ENCODE measurements at places on chromosomes 12 and 14. TPM values are rescaled to one million over a fixed set of nuclear protein-coding genes. Genes with fewer than 3 reads are reported as not detected.

- H3K36me3 ChIP-seq: no peaks in the 10 kb centered on the region
- no peak overlapping the region for H3K27ac ChIP-seq
- H3K4me1 ChIP-seq: no peaks in the 10 kb centered on the region
- no peak for DNase-seq
- no peak overlapping the region for H3K4me3 ChIP-seq
These were observed 259.9 kb upstream of the DDHD1 start for GRCh38 chr14:53412819-53413675.

DNA sequence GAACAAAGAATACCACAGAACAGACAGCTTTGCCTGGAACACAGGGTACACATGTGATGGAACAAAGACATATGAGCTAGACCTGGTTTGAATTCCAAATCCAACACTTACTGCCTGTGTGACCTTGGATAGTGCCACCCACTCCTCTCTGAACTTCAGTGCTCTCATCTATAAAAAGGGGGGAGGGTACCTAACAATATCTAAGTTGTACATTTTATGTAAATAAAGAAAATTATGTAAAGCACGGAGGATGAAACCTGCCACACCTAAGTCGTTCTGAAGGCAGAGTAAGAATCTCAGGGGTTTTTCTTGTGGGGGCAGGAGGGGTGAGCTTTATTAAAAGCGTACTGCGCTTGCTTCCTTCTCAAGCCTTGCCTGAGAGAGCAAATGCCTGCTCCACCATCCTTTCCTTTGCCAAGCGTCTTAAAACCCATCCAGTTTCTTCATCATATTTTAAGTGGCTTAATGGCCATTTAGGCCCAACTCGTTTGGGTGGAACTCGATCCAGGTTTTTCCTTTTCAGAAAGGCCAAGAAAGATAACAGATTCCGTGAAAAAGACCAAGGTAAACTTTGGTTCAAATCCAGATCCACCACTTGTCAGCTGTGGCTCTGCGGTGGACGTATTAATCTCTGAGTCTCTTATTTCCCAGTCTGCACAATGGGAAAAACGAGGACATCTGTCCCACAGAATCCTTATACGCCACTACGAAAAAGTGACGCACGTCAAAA, 946 bp downstream of the DDX24 start:
- DNase-seq: no peak
- peaks cover 33% of the 10 kb centered on the region for H3K4me1 ChIP-seq
- no peaks in the 10 kb centered on the region for H3K36me3 ChIP-seq
- H3K27ac ChIP-seq: peak overlapping the region; percentile 96

The TMEM30B gene
- total RNA-seq: 15.8 TPM

The CD69 gene
- 0.07 TPM for total RNA-seq

The GUCY2C gene
- total RNA-seq: 47.6 TPM

DNA sequence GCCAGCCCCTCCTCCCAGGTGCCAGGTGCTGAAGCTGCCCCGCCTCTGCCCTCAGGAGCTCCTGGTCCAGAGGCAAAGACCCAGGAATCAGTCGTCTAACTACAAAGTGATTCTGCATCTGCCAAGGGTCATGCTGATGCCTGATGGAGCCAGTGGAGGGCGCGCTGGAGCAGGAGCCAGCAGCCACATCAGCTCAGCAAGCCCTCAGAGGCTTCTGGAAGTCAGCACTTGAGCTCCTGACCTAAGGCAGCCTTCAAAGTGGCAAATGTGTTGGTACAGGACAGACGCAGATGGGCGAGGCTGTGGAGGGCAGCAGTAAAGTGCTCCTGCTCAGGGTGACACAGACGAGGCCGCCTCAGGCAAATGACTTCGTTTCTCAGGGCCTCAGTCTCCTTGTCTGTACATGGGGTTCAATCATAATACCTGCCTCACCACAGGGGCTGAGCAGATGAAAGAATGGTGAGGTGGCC, 10.9 kb downstream of the C12orf43 start:
- no peak overlapping the region for H3K27ac ChIP-seq
- H3K36me3 ChIP-seq: no peaks in the 10 kb centered on the region
- DNase-seq: peak; percentile 65

The ASCL1 gene
- total RNA-seq: 1.7 TPM

The FAM186B gene
- total RNA-seq: 0.17 TPM

GRCh38 chr14:85867450-85867849, 337.5 kb downstream of the FLRT2 start:
- H3K36me3 ChIP-seq: no peaks in the 10 kb centered on the region
- no peak overlapping the region for H3K4me3 ChIP-seq
- H3K27me3 ChIP-seq: no peaks in the 10 kb centered on the region
- no peak for DNase-seq
- H3K4me1 ChIP-seq: no peaks in the 10 kb centered on the region
- no peak overlapping the region for H3K27ac ChIP-seq

DNA sequence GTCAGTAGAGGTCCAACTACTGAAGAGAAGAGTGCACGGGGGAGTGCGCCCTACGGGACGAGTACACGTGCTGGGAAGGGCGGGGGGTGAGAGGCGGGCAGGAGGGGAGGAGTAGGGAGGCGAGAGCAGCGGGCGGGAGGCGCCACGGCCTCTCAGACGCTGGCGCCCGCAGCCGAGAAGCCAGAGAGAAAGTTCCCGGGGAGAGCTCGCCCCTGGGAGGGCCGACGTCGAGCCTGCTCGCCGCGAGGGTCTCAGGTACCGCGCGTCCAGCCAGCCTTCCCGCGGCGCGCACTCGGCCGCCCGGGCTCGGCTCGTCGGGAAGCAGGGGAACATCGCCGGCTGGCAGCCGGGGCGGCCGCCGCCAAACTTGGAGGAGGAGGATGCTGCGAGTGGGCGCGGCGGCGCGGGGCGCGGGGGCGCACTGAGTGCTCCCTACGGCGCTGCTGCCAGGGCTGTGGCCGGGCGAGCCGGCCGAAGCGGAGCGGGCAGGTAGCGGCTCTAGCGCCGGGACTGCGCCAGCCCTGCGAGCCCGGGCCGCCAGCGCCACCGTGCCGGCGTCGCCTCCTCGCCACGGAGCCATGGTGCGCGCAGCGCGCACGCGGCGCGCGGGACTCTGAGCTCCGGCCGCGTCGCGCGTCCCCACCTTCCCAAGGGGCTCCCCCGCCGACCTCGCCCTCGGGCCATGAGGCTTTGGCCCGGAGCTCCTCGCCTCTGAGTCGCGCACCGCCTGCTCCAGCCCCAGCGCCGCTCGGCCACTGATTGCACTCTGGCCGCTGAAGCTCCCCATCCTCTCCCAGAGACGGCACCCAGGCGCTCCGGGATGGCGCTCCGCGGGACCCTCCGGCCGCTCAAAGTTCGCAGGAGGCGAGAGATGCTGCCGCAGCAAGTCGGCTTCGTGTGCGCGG, at the start of gene SLC24A4:
SLC24A4 (plus strand) TSS at position 155 of the 905 bp plus-strand sequence; CDS start at position 821, 666 bp downstream.
- peak; percentile 26 for DNase-seq
- H3K4me1 ChIP-seq: peaks cover 5% of the 10 kb centered on the region
- no peak within 1 kb of the TSS for H3K4me3 ChIP-seq
- H3K27me3 ChIP-seq: peaks cover 88% of the 10 kb centered on the region
- H3K36me3 ChIP-seq: no peaks in the 10 kb centered on the region

The ASB2 gene
- 1.8 TPM for total RNA-seq

DNA sequence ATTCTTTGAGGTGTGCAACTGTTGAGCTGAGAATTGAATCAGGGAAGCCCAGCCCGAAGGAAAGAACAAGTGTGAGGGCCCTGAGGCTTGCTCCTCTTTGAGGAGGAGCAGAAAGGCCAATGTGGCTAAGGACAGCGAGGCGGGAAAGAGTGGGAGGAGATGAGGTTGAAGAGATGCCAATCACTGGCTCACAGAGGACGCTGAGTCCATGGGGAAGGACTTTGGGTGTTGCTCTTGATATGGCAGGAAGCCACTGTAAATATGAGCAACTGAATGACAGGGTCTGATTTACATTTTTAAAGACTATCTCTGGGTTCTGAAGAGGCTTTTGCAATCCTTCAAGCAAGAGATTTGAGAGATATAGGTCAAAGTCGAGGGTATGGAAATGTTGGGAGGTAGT, 3.3 kb upstream of the APPL2 start:
- H3K27me3 ChIP-seq: no peaks in the 10 kb centered on the region
- DNase-seq: no peak
- peaks cover 8% of the 10 kb centered on the region for H3K4me1 ChIP-seq
- no peak overlapping the region for H3K4me3 ChIP-seq

- no peaks in the 10 kb centered on the region for H3K36me3 ChIP-seq
- H3K4me3 ChIP-seq: no peak overlapping the region
- no peak for DNase-seq
- H3K27me3 ChIP-seq: no peaks in the 10 kb centered on the region
These were observed 245.9 kb upstream of the ARID2 start for GRCh38 chr12:45483571-45483970.

GRCh38 chr14:69619012-69619411, 7.6 kb downstream of the SUSD6 start:
- no peak overlapping the region for H3K27ac ChIP-seq
- H3K4me1 ChIP-seq: peaks cover 33% of the 10 kb centered on the region
- no peaks in the 10 kb centered on the region for H3K36me3 ChIP-seq
- no peak for DNase-seq

DNA sequence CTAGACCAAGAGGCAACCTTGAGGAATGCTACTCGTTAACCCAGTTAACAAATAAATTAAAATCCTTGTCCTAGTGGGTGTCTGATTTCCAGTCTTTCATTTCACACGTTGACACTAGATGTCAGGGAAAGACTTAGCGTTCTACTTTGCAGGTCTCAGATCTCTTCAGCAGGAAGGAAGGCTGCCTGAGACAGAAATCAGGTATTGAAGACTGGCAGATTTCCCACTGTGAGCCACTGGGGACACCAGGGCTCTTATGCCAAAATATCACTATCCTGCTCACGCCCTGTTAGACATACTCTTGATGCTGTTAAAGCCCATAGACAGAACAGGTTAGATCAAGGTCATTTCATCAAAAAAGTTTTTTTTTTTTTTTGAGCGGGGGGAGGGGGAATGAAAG, 33.0 kb downstream of the EMP1 start:
- H3K36me3 ChIP-seq: no peaks in the 10 kb centered on the region
- H3K27me3 ChIP-seq: no peaks in the 10 kb centered on the region
- H3K4me1 ChIP-seq: no peaks in the 10 kb centered on the region
- no peak for DNase-seq
- no peak overlapping the region for H3K27ac ChIP-seq
- no peak overlapping the region for H3K4me3 ChIP-seq

Measured in hepatocyte (in vitro differentiated cells).